ENCODE measurements at places on chromosomes 3 and 15. TPM values are rescaled to one million over a fixed set of nuclear protein-coding genes. Genes with fewer than 3 reads are reported as not detected.

Gene CSPG4
- 3.6 TPM for total RNA-seq

Gene CDC25A
- 54.7 TPM for total RNA-seq

GRCh38 chr3:194787072-194787471 is 101.4 kb downstream of the FAM43A start:
- no peaks in the 10 kb centered on the region for H3K27me3 ChIP-seq
- H3K27ac ChIP-seq = no peak overlapping the region
- H3K4me1 ChIP-seq = no peaks in the 10 kb centered on the region
- H3K4me3 ChIP-seq = no peak overlapping the region
- no peak for DNase-seq
- H3K36me3 ChIP-seq = no peaks in the 10 kb centered on the region

- no peak overlapping the region for H3K4me3 ChIP-seq
- H3K36me3 ChIP-seq = no peaks in the 10 kb centered on the region
- H3K27me3 ChIP-seq = no peaks in the 10 kb centered on the region
- no peak for DNase-seq
- H3K27ac ChIP-seq = no peak overlapping the region
- no peaks in the 10 kb centered on the region for H3K4me1 ChIP-seq
Measured at GRCh38 chr3:34200576-34200975, 402.1 kb downstream of the PDCD6IP start.

Gene HRG
- 0.11 TPM for total RNA-seq

Gene SLC22A13
- 0.42 TPM for total RNA-seq

GRCh38 chr3:141065258-141065657 is 14.1 kb downstream of the SPSB4 start:
- H3K4me1 ChIP-seq = peaks cover 46% of the 10 kb centered on the region
- no peak for DNase-seq
- peaks cover 7% of the 10 kb centered on the region for H3K27me3 ChIP-seq
- H3K36me3 ChIP-seq = peaks cover 5% of the 10 kb centered on the region
- no peak overlapping the region for H3K4me3 ChIP-seq
- no peak overlapping the region for H3K27ac ChIP-seq

Gene C3orf49
- not detected for total RNA-seq

DNA sequence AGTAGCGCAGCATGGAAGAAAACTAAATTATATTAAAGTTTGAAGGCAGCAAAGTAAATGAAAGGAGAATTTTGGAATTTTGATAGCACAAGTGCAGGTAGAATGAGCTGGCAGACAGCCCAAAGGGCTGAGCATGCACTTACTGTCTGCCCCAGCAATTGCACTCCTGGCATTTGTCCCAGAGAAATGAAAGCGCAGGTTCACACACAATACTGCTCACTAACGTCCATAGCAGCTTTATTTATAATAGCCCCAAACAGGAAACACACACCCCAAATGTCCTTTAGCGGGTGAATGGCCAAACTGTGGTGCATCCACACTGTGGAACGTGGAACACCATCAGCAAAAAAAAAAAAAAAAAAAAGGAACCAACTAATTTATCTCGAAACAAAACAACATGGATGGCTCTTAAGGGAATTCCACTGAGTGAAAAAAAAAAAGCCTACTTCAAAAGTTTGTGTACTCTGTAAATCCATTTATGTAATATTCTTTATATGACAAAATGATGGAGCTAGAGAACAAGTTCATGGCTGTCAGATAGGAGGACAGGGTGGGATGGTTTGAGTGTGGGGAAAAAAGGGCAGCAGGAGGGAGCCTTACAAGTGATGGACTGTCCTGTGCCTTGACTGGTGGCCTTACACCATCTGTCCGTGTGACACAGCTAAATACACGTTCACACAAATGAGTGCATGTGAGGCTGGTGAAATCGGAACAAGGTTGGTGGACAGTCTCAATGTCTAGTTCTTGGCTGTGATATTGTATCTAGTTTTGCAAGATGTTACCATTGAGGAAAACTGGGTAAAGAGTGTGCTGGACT is 6.0 kb upstream of the TM2D3 start:
- H3K27me3 ChIP-seq = no peaks in the 10 kb centered on the region
- H3K4me3 ChIP-seq = no peak overlapping the region
- H3K27ac ChIP-seq = no peak overlapping the region
- DNase-seq = no peak
- peaks cover 3% of the 10 kb centered on the region for H3K36me3 ChIP-seq
- peaks cover 6% of the 10 kb centered on the region for H3K4me1 ChIP-seq

Gene SPATA12
- 0.39 TPM for total RNA-seq

Gene NUP210
- 69.8 TPM for total RNA-seq

DNA sequence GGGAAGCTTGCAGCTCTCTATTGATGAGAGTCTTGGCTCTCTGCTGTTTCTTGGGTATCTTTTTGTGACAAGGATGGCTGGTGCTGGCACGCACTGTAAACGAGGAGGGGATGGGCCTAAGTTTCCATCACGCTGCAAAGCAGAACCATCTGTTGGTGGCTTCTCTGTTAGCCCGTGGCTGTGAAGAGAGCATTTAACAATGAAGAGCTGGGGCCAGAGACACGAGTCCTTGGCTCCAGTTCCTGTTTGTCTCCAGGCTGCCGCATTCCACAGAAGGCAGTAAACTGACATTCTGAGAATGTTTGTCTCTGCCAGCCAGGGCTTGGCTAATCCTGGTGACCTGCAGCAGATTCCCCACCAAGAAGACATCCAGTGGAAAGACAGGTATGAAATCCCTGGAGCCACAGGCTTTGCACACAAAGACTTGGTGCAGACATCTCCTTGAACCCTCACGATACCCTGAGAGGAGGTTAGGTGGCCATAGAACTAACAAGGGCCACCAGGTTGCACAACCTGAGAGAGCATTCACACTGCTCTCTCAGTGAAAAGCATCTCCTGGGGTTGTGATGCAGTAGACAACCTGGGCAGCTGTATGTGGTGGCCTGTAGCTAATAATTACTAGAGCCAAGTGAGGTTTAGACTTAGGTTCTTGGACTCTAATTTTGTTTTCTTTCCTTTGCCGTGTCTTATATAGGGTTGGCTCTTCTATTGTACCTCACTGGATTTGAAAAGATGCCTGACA is 130.9 kb downstream of the ASB7 start:
- no peaks in the 10 kb centered on the region for H3K27me3 ChIP-seq
- H3K27ac ChIP-seq = no peak overlapping the region
- no peak for DNase-seq
- no peaks in the 10 kb centered on the region for H3K36me3 ChIP-seq

GRCh38 chr3:139124197-139124596 is 79.5 kb upstream of the PRR23C start:
- no peaks in the 10 kb centered on the region for H3K27me3 ChIP-seq
- H3K27ac ChIP-seq = no peak overlapping the region
- no peaks in the 10 kb centered on the region for H3K36me3 ChIP-seq
- no peak overlapping the region for H3K4me3 ChIP-seq
- DNase-seq = no peak
- H3K4me1 ChIP-seq = peaks cover 3% of the 10 kb centered on the region

Gene TERC
- total RNA-seq = 48.5 TPM

GRCh38 chr3:46375814-46376213 is 5.1 kb downstream of the CCR5 start:
- no peaks in the 10 kb centered on the region for H3K36me3 ChIP-seq
- peaks cover 25% of the 10 kb centered on the region for H3K4me1 ChIP-seq
- no peak overlapping the region for H3K4me3 ChIP-seq

- no peak for DNase-seq
- no peak overlapping the region for H3K4me3 ChIP-seq
- no peaks in the 10 kb centered on the region for H3K4me1 ChIP-seq
- H3K27ac ChIP-seq = no peak overlapping the region
Measured at GRCh38 chr15:59205839-59206622, 612 bp upstream of the LDHAL6B start.

DNA sequence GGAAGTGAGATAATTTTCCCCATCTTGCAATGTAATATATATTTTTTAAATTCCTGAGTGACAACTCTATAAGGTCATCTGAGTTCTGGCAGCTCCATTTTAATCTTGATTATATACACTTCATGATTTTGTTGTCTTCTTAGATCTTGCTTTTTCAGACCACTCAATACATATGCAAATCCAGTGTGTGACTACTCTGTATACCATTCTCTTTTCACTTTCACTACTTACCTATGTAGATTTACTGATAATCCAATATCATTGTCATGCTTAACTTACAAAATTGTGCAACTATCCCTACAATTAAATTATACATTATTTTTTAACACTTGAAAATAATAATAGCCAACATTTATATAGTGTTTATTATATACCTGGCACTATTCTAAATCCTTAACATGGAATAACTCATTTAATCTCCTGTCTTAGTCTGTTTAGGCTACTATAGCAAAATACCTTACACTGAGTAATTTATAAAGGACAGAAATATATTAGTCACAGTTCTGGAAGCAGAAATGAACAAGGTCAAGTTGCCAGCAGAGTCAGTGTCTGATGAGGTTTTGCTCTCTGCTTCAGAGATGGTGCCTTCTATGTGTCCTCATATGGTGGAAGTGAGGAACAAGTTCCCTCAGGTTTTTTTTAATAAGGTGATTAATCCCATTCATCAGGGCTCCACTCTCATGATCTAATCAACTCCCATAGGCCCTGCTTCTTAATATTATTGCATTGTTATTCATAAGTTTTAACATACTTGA is 338.5 kb downstream of the TUSC7 start:
- no peak overlapping the region for H3K27ac ChIP-seq
- H3K4me1 ChIP-seq = peaks cover 29% of the 10 kb centered on the region

Gene AEN
- total RNA-seq = 125 TPM

- H3K4me3 ChIP-seq = peak overlapping the region; percentile 44
- H3K36me3 ChIP-seq = no peaks in the 10 kb centered on the region
- H3K27ac ChIP-seq = peak overlapping the region; percentile 85
- peaks cover 34% of the 10 kb centered on the region for H3K4me1 ChIP-seq
- DNase-seq = no peak
- no peaks in the 10 kb centered on the region for H3K27me3 ChIP-seq
Measured at GRCh38 chr3:114319453-114319852, 25.6 kb downstream of the TIGIT start.

DNA sequence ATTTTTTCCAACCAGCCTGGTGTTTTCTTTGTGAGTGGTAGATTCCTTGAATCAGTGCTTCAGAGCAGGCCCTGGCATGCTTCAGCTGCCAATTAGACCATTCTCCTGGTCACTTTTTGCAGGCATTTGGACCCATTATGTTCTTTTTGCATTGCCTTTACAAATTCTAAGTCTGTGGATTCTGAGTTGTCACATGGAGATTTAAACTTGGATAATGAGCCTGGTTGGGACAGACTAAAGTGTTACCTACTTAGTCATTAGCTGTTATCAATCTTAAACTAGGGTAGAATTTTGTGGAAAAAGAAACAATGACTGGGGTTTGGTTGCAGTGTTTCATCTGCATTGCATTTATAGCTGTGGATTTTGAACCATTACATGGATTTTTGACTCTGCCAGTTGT is 40.6 kb downstream of the ARHGEF26 start:
- H3K36me3 ChIP-seq = no peaks in the 10 kb centered on the region
- no peaks in the 10 kb centered on the region for H3K27me3 ChIP-seq
- peak overlapping the region; percentile 44 for H3K27ac ChIP-seq
- peaks cover 18% of the 10 kb centered on the region for H3K4me1 ChIP-seq

GRCh38 chr3:52534281-52535183 is 875 bp upstream of the NT5DC2 start:
- peaks cover 45% of the 10 kb centered on the region for H3K4me1 ChIP-seq
- H3K4me3 ChIP-seq = peak overlapping the region; percentile 85
- H3K27me3 ChIP-seq = no peaks in the 10 kb centered on the region
- H3K36me3 ChIP-seq = no peaks in the 10 kb centered on the region
- peak; percentile 49 for DNase-seq

- no peak overlapping the region for H3K27ac ChIP-seq
- no peaks in the 10 kb centered on the region for H3K27me3 ChIP-seq
- no peak overlapping the region for H3K4me3 ChIP-seq
- H3K36me3 ChIP-seq = no peaks in the 10 kb centered on the region
Measured at GRCh38 chr3:190716211-190716610, 146.3 kb downstream of the GMNC start.

Gene SIDT1
- total RNA-seq = 0.22 TPM

Gene KAT2B
- 2.0 TPM for total RNA-seq

GRCh38 chr3:20047976-20048883 is 8.0 kb downstream of the KAT2B start:
- no peak overlapping the region for H3K27ac ChIP-seq
- H3K36me3 ChIP-seq = no peaks in the 10 kb centered on the region
- no peak overlapping the region for H3K4me3 ChIP-seq

Measured in WTC11 (cell line).